ENCODE measurements at places on chromosomes 6 and 20.
A peak's percentile ranks its signal among the peaks of the same experiment; 100 is the strongest.

DNA sequence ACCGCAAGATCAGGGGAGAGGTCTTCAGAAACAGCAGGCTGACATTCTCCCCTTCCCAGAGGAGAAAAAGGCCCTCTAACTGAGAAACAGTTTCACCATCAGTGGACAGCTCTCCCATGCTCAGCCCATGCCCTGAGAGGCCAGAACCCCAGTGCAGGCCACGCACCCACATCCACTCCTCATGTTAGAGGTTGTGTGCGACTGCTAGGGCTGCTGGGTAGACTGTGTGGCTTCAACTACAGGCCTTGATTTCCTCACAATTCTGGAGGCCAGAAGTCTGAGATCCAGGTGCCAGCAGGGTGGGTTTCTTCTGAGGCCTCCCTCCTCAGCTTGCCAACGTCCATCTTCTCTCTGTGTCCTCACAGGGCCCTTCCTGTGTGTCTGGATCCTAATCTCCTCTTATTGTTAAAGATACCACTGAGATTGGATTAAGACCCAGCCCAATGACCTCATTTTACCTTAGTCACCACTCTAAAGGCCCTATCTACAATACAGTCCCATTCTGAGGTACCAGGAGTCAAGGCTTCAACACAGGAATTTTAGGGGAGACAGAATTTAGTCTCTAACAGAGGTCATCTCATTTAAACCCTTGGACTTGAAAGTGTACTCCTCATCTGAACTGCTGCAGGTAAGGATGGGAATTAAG, 67.7 kb upstream of the CD93 start:
- DNase-seq = no peak

- no peak for DNase-seq
Measured at GRCh38 chr20:63850689-63851547, 10.4 kb upstream of the ABHD16B start.

GRCh38 chr6:20109526-20109925, 102.7 kb downstream of the MBOAT1 start:
- no peak for DNase-seq

DNA sequence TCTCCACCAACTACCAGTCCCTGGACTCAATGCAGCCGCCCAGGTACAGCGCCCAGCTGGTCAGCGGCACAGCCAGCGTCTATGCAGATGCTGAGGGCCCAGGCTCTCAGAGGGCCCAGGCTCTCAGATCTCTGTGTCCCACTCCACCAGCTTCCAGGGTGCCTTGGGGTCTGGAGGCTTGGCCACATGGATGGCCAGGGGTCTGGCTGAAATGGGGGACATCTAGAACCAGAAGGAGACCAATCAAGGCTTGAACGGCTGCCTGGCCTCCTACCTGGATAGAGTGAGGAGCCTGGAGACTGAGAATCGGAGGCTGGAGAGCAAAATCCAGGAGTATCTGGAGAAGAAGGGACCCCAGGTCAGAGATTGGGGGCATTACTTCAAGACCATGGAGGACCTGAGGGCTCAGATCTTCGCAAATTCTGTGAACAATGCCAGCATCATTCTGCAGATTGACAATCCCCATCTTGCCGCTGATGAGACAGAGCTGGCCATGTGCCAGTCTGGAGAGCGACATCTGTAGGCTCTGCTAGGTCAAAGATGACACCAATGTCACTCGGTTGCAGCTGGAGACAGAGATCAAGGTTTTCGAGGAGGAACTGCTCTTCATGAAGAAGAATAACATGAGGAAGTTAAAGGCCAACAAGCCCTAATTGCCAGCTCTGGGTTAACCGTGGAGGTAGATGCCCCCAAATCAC, 44.1 kb upstream of the GRM4 start:
- DNase-seq = peak; percentile 54

GRCh38 chr6:9540534-9541126, 874.2 kb downstream of the TFAP2A start:
- no peak for DNase-seq

DNA sequence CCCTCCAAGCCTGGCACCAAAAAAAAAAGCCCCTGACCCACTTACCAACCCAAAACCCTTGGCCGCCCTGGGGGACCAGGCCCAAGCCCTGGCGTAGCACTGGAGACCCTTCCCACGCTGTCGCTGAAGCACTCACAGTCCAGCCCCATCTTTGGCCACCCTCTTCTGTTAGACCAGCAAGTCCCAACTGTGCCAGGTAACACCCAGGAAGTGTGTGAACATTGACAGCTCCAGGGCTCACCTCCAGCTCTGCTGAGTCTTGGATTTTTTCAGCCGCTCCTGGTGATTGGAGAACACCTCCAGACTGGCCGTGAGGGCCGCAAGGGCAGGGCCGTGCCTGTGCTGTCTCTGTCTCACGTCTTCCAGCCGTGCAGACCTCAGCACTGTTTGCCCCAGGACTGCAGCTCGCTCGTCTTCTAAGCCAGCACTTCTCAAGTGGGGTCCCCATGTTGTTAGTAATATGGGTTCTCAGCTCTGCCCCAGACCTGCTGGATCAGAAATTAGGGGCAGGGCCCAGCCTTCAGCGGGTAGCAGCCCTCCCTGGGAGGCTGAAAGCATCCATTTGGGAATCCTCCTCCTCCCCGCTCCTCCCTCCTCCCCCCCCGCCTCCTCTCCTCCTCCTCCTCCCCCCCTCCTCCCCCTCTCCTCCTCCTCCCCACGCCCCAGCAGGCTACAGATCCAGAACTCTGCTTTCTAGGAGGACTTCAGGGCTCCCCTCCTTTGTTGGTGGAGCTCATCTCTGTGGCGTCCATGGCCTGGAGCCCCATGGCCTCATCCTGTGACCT, 18.1 kb downstream of the NPEPL1 start:
- no peak for DNase-seq

- no peak for DNase-seq
Measured at GRCh38 chr6:156955494-156956183, 178.5 kb downstream of the ARID1B start.

- no peak for DNase-seq
Measured at GRCh38 chr20:53692465-53693067, 98.9 kb upstream of the ZNF217 start.

GRCh38 chr6:129866256-129866655, 5.1 kb upstream of the TMEM244 start:
- no peak for DNase-seq

GRCh38 chr6:3159805-3160781, 2.7 kb upstream of the TUBB2A start:
- peak; percentile 72 for DNase-seq

DNA sequence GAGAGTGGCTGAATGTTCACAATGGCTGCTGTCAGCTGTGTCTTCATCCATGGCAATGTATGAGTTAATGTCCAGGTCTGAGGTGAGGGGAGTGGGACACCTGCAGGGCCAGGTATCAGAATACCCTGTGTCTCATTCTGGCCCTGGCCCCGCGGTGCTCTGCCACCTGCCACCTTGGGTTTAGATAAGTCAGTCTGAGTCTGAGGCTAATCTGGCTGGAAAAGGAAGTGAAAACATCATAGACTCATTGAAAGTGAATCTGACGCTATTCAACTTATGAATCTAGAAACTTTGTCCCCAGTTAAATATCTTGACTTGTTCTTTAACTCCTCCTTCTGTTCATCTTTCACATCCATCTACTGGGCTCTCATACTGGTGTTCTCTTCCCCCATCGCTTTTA, 267.1 kb upstream of the JAG1 start:
- DNase-seq = no peak

- no peak for DNase-seq
Measured at GRCh38 chr6:3319610-3320200, 61.0 kb downstream of the PSMG4 start.

- no peak for DNase-seq
Measured at GRCh38 chr6:112927641-112928320, 580.7 kb downstream of the RFPL4B start.

DNA sequence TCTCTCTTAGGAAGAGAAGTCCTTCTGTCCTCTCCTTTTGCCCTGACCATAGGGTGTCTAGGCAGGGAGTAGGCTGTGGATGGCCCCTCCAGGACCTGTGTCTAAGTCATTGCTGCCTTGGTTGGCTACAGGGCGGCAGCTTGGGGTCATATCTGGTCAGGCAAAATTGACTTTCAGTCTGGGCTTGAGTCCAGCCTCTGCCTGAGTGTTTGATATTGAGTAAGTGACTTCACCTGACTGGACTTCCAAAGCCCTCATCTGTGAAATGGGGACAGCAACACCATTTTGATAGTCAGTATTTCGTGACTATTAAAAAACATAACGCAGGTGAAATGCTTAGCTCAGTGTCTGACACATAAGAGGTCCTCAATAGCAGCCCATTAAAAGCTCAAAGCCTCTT, 4.6 kb downstream of the TGM3 start:
- no peak for DNase-seq
